ENCODE measurements at places on chromosomes 1 and 21. TPM values are rescaled to one million over a fixed set of nuclear protein-coding genes. Genes with fewer than 3 reads are reported as not detected.

The PLCH2 gene
- polyA plus RNA-seq, result 0.11 TPM

DNA sequence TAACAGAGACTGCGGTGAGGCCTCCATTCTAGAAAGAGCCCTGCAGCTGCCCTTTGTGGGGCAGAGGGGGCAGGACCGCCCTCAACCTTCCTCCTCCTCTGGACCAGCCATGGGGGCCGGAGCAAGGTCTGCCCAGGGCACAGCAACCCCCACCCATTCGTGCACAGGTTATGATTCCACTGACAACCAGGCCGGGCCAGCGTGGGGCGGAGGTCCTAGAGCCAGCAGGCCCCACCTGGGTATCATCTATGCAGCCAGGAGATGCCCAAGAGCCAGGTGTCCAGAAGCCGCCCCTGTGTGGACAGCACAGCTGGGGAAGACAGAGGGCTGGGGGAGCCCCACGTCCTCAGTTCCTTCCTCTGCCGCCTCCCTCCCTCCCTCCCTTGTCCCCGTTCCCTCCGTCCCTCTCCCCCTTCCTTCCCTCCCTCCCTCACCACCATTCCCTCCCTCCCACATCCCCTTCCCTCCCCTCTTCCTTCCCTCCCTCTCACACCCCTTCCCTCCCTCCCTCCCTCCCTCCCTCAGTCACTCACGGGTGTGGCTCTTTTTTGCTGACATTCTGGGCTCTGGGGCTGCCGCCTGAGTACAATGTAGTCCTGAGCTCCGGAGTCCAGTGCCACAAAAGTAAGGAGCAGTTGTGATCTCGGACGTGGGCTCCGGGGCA is 12.3 kb downstream of the RNF223 start:
- DNase-seq, result no peak

GRCh38 chr21:31099122-31099521 is 60.8 kb upstream of the KRTAP19-8 start:
- DNase-seq, result no peak

The AMIGO1 gene
- polyA plus RNA-seq, result 36.2 TPM

The TRABD2B gene
- not detected for polyA plus RNA-seq

DNA sequence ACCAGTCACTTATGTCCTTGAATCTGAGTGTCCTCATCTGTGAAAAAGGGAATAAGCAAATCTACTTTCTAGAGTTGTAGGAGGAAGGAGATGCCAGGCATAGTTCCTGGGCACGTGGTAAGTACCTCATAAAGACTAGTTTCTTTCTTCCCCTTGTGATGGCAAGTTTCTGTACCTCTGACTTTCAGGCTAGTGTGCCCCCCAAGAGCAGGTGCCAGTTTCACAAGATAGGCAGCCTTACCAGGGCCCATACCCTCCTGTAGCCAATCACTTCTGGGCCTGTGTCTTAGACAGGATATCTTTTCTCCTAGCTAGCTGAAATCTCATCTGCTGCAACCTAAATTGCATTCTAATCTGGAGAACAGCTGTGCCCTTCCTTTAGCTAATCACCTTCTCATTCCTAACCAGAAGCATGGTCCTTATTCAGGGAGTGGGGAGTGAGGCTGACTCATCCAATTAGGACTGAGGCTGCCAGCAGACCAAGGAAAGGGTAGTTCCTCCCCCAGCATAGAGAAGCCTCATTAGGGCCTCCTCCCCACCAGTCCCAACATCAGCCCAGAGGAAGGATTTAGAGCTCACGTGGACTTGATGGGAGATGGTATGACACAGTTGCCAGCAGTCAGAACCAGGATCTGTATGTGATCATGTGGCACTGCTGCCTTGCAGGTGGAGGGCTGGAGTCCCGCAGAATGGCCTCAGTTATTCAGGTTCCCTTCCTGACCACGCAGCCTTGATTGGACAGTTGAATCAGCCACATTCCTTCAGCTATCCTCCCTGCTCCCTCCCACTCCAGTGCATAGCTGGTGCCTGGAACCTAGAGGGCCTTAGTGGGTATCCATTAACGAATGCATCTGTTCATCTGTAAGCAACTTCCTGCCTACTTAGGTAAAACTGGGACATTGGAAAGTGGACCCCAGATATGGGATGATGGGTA is 7.9 kb downstream of the KLHDC8A start:
- DNase-seq, result no peak

DNA sequence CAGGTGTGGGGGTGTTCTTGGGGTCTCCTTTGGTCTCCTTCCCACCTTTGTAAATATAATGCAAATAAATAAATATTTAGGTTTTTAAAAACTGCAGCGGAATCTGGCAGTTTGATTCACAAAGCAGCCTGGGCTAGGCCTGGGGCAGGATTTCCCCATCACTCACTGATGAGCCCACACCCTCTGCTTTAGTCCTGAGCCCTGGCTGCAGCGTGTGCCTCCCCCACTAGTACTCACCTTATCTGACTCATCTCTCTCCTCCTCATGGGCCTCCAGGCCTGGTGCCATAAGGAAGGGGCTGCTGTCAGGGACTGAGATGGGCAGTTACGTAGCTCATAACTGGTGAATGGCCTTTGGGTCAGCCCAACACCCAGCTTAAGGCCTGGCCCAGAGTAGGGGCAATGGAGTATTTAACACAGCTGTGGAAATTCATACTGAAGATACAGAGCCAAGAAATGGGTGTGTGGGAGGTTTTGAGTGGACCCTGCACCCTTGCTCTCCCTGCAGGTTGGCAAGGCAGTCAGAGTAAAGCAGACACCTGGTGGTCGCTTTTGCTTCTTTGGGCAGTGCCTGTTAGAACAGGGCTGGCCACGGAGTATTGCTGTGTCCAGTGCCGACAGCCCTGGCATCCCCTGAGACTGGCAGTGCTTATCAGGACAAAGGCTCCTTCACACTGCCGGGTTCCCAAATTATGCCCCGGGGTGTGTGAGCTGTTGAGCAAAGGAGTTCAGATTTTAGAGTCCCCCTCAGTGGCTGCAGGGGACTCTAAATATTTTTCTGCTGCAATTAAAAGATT is 39.7 kb downstream of the AZIN2 start:
- no peak for DNase-seq

The P3H1 gene
- polyA plus RNA-seq, result 7.7 TPM

The TDRD5 gene
- polyA plus RNA-seq, result not detected

DNA sequence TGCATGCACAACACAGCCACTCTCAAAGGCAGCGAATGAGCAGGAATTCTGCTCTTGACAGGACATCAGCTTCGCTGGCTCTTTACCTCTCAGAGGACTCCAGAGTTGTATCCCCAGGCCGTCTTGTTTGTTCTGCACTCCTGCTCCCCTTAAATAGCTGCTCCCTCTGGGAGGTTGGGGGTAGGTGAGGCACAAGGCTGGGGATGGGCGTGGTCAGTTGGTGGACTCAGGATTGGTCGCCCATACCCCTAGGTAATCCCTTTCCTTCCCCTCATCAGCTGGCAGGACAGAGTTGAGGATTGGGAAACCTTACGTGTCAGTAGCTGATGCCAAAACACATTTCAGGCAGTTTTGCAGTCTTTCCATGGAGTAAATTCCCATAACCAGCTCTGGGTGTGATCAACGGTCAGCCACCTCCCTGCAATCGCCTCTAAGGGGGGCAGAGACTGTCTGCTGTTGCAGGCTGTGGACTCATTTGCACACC is at the start of gene PLA2G2A:
Gene PLA2G2A (minus strand): TSS at position 125 of the 484 bp plus-strand sequence. CDS start 845 bp downstream, outside the sequence.
- DNase-seq, result no peak

The ESPN gene
- polyA plus RNA-seq, result 0.60 TPM

GRCh38 chr1:234647245-234647644 is 37.3 kb upstream of the IRF2BP2 start:
- DNase-seq, result no peak

DNA sequence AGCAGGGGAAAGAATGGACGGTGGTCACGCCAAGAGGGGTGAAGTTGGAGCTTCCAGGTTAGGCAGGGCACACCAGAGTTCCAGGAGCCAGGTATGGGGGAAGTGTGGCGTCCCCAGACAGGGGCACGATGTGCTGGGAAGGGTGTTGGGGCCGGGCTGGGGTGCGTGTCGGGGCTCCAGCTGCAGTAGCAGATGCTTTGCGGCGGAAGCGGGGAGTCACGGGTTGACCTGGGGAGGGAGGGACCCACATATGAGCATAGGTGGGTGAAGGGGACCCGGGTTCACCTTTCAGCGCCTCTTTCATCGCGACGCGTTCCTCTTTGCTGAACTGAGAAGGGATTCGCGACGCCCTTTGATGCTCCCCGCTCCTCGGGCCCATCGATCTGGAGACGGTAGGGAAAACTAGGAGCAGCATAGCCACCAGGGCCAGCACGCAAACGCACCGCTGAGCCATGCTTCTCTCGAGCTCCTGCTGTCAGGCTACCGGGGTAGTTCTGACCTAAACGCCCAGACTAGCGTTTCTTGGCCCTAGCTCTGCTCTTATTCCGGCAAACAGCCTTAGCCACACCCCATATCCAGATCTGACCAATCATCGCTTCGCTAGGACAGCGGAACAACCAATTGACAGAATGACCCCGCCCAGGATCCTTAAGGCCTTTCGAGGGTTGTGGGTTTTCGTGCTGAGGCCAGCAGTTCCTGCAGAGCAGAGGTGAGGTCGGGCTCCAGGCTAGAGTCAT is at the start of gene PM20D1:
Gene PM20D1 (minus strand): TSS at position 514 of the 737 bp plus-strand sequence. CDS start 60 bp downstream, at position 454.
- peak; percentile 85 for DNase-seq

GRCh38 chr21:20720623-20721022 is 277.6 kb upstream of the NCAM2 start:
- no peak for DNase-seq

GRCh38 chr1:46445773-46446256 is 43.8 kb upstream of the DMBX1 start:
- no peak for DNase-seq

DNA sequence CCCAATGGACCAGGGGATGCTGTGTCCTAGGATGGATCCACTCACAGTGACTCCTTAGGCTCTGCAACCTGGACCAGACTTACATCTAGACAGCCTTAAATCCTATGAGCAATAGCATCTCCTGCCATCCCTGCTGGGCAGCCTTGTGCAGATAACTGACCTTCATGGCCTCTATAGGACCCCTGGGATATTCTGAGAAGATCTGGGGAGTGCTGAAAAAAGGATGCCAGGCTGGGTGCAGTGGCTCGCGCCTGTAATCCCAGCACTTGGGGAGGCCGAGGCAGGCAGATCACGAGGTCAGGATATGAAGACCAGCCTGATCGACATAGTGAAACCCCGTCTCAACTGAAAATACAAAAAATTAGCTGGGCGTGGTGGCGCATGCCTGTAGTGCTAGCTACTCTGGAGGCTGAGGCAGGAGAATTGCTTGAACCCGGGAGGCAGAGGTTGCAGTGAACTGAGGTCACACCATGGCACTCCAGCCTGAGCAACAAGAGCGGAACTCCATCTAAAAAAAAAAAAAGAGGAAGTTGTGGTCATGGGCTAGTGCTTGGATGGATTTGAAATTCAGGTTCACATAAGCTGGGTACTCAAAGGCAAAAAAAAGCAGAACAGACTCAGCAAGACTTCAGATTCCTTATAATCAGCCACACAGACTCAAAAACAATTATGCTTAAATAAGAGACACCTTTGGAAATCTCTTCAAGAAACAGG is 10.9 kb upstream of the SH2D1B start:
- DNase-seq, result no peak

DNA sequence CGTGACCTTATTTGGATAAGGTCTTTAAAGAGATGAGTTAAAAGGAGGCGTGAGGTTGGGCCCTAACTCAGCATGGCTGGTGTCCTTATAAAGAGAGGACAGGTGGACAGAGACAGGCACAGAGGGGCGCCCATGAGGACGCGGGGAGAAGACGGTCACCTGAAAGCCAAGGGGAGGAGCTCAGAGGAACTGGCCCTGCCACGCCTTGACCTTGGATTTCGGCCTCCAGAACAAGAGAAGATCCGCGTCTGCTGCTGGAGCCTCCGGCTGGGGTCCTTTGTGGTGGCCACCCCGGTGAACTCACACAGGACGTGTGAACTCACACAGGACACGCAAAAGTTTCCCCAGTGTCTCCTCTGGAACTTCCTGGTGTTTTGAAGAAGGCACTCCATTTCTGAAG is 122.7 kb downstream of the SIK1 start:
- no peak for DNase-seq

- DNase-seq, result no peak
These were observed 470.1 kb upstream of the PLXNA2 start for GRCh38 chr1:208714323-208714722.

DNA sequence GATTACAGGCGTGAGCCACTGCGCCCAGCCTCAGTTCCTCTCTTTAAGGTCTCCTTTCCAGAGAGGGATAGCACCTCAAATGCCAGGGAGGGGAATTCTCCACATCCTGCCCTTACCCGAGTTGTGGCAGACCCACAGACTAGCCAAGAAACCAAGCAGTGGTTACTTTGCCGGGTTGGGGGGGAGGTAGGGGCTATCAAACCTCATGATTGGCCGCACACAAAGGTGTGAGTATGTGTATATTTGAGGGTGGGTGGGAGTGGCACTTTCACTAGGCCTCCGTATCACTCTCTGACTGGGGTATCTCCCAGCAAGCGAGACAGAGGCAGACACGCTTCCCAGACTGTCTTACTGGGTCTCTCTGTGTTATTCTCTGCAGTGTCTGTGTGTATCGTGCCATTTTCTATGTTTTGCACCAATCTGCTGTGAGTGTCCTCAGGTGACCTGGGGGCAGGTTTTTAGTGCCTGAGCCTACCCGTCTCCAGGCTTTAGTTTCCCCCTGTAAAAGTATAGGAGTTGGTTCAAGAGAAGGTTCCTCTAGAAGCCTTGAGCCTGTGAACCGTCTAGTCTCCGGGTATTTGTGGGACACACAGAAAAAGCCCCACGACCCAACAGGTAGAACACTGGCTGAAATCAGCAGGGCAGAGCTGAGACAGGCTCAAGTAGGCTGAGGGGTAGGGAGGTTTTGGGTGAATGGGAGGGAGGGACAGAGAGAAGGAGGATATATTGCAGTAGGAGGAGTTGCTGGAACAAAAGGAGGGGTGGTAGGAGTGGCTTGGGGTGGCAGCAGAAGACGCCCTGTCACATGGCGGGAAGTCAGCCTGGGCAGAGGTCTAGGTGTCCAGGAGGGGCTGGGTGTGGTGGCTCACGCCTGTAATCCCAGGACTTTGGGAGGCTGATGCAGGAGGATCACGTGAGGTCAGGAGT is 10.3 kb downstream of the LMNA start:
- DNase-seq, result no peak

The CYP4A11 gene
- polyA plus RNA-seq, result not detected

DNA sequence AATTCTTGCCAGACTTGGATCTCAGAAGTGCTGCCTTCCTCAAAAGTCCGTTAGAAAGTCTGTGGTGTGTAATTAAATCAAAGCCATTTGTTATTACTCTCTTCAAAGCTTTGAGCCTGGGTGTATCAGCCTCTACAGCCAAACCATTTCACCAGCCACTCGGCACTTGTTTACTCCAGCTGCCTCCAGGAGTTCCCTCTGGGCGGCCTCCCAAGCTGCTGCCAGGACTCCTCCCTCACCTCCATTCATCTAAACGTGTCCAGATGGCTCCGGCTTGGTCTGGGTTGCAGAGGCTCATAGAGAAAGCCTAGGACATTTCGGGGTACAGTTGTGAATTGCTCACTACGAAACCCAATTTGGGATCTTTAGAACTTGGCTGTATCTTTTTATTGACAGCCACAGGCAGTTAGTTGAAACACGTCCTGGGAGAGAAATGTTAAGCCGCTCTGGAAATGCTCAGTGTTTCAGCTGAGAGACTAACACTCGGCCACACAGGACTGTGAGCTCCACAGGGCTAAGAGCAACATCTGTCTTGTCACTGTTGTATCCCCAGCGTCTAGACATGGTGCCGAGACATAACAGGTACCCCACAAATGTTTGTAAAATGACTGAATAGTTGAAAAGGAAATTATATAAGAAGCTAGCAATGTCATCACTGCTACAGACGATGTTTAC is 116.9 kb upstream of the NGF start:
- no peak for DNase-seq

- DNase-seq, result no peak
These were observed 231.3 kb downstream of the SETD4 start for GRCh38 chr21:35829067-35829466.
